HCT116 (cell line): ENCODE measurements at places on chromosomes 11 and 22. TPM values are rescaled to one million over a fixed set of nuclear protein-coding genes. Genes with fewer than 3 reads are reported as not detected.

The OR52A5 gene
- not detected for total RNA-seq

The TSSK2 gene
- not detected for total RNA-seq

The NNMT gene
- total RNA-seq = not detected

The SORL1 gene
- 17.4 TPM for total RNA-seq

The C11orf65 gene
- total RNA-seq = 1.3 TPM

The MPEG1 gene
- total RNA-seq = 0.07 TPM

The OR4C3 gene
- total RNA-seq = not detected

DNA sequence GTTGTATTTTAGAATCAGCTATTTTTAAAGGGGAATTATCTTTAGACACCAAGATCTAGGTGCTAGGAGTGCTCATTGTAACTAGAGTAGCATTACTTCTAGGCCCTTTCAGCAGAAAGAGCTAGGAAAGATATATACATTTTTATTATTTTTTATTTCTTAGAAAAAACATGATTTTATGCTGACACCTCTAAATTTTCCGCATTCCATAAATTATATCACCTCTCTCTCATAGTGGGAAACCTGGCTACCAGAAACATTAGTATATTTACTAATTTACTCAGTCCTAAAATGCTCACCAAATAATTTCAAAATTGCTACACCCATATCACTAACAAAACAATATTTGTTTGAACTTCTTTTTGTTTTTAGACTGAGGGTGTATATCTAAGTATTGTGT lies 32.1 kb upstream of the SLC36A4 start:
- DNase-seq = no peak

DNA sequence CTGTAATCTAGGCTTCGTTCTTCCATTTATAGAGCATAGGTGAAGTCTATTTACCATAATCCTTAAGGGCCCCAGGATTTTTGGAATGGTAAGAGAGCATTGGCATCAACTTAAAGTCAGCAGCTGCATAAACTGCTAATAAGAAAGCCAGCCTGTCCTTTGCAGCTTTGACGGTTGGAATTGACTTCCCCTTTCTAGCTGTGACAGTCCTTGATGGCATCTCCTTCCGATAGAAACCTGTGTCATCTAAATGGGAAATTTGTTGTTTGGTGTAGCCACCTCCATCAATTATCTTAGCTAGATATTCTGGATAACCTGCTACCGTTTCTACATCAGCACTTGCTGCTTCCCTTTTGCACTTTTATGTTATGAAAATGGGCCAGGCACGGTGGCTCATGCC lies 58.0 kb upstream of the GLYATL1B start:
- no peak for DNase-seq

- no peak for DNase-seq
These were observed 700.6 kb downstream of the METTL15 start for GRCh38 chr11:28808771-28809170.

- no peak for DNase-seq
These were observed 30.9 kb downstream of the EIF3F start for GRCh38 chr11:8017894-8018483.

GRCh38 chr22:44071781-44072326 lies 47.8 kb downstream of the PARVB start:
- no peak for DNase-seq

DNA sequence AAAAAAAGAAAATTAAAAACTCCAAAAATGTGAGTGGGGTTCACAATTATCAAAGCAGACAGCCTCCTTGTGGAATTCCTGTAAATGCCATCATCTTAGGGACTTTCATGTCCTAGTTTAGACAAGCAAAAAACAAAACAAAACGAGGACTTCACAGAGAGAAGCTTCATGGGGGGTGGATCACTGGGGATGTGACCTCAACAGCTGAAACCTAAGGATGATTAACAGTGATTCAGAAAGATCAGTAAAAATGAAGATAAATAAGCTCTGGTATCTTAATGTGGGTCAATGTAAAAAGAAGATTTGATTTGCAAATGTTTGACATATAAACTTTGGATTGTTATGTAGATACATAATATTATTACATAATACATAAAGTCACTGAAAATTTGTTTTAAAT lies 8.1 kb upstream of the OR10W1 start:
- no peak for DNase-seq

- no peak for DNase-seq
These were observed 100.3 kb upstream of the CLPB start for GRCh38 chr11:72534371-72535193.

- no peak for DNase-seq
These were observed 1.5 kb upstream of the SLC22A25 start for GRCh38 chr11:63244862-63245261.

- DNase-seq = no peak
These were observed 57.5 kb downstream of the MYEOV start for GRCh38 chr11:69351460-69351859.

GRCh38 chr11:118689503-118689851 lies 10.0 kb upstream of the TREH start:
- DNase-seq = no peak
